ENCODE measurements at places on chromosomes 6 and 20. TPM values are rescaled to one million over a fixed set of nuclear protein-coding genes. Genes with fewer than 3 reads are reported as not detected.

DNA sequence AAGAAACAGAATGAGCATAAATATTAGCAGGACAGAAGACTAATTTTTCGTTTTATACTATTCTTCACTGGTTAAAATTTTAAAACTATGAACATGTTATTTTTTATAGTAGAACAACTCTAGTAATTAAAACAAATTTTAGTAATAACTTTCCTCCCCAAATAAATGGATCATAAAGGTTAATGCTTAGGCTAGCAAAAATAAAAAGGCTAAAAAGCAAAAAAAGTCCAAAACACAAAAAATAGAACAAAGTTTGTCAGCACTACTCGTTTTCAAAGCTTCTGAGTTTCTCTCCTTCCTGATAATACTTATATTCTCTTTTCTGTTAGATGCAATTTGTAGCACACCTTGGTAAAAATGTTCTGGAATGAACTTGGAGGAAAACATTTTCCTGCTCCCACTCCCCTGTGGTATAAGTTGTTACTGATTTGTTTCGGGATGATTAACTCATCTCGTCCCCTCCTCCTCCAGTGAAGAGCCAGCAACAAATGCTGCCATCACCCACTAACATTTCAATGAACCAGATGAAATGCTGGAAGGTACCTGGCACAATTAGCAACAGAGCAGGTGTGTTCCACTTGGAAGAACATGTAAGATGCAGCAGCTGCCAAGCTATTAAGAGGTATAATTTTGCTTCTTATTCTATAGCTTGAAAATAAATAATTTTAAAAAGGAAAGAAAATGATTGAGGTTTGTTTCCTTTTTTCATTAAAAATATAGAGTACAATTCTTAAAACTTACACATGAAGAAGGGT, 130.5 kb downstream of the MYB start:
- no peak for DNase-seq

GRCh38 chr6:12356431-12356830, 66.3 kb downstream of the EDN1 start:
- no peak for DNase-seq

MMP24 gene
- 0.88 TPM for total RNA-seq

GRCh38 chr6:12582421-12583110, 134.0 kb upstream of the PHACTR1 start:
- no peak for DNase-seq

DNA sequence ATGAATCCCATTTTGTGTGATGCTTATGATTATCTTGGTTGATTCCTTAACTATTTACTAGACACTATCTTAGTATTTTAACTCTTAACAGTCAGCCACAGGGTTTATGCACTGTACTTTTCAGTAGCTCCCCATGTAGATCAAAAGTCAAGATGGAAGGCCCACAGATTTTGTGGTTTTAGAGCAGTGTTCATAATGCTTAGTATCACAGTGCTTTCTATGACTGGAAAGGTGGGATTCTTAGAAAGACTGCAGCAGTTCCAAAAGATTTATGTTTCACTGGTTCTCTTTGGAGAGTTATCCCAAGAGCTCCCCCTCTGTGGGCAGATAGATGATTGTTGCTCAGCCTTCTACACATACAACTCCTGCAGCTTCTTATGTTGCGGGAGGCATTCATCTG, 34.5 kb downstream of the ANKRD6 start:
- no peak for DNase-seq

GRCh38 chr20:5973172-5973571, 22.7 kb downstream of the MCM8 start:
- peak; percentile 51 for DNase-seq

MUC22 gene
- total RNA-seq, result not detected

SLC17A3 gene
- total RNA-seq, result not detected

DNA sequence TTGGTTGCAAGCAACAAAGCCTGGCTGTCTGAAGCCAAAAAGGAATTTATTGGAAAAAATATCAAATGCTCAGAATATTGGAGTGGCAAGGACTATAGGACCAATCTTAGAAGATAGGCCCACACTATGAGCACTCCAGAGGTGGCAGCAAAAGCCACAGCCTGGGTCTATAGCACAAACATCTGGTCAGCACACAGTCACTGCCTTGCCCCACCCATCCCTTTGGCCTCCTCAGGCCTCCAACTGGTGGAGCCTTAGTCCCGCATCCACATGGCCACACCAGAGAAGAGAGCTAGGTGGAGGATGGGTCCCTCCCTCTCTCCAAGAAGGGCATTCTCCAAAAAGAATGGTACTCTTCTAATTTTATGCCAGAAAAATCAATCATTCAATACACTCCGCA, 14.0 kb downstream of the NUDT3 start:
- DNase-seq, result no peak

- DNase-seq, result peak; percentile 2
Measured at GRCh38 chr6:139932671-139933070, 558.2 kb upstream of the CITED2 start.

DNA sequence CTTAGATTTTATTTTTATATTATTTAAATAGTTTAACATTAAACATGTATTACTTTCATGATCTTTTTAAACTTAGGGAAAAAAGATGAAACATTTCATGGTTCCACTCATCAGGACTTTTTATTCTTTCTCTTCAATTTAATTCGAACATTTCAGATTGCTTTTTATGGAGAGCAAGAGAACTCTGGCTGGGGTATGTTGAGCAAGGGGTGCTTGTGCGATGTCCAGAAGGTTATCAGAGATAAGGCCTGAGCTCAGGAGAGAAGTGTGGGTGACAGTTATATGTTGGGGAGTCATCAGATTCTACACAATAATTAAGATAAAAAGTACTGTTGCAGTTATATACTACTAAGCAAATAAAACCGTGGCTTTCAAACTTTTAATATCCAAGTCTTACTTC, 37.5 kb downstream of the FKBP5 start:
- no peak for DNase-seq

DNA sequence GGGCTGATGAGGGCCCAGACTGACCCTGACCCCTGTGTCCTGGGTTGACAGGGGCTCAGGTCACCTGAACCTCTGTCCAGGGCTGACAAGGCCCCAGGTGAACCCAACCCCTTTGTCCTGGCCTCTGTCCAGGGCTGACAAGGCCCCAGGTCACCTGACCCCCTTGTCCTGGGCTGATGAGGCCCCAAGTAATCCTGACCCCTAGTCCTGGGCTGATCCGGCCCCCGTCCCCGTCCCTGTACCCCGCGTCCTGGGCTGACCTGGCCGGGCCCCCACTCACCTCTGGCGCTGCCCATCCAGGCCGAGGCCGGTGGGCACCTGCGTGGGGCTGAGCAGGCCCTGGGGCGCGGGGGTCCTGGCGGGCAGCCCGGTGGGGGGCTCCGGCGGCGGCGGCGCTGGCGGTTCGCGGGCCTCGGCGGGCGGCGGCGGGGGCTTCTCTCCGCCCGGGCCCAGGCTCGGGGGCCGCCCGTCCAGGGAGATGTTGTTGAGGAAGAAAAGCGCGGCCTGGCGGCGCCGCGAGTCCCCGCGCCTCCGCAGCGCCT, 379 bp downstream of the CABLES2 start:
- no peak for DNase-seq

DNA sequence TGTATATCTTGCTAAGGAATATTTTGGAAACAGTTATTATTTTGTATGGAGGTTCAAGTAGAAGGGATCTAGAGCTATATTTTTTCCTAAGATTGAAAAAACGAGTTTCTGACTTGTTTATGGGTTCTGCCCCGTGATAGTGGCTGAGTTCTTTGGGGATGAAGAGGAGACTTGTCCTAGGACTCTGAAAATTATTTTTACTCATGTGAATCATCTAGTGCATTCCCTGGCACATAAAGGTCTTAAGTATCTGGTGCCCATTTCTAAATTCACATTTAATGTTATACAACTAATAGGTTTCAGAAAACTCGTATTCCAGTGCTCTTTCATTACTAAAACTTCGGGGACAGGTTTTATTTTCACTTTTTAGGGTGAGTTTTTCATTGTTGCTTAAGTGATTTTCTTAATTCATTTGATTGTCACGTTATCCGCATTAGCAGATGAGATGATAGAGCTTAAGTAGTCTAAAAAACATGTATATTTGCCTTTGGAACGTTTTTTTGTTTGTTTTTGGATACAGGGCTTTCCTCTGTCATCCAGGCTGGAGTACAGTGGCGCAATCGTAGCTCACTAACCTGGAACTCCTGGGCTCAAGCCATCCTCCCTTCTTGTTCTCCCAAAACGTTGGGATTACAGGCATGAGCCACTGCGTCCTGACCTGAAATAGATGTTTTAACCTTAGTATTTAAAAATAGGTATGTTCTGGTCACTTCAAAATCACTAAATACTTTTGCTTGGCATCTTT, 2.1 kb downstream of the NFYA start:
- no peak for DNase-seq

PLCB4 gene
- 13.0 TPM for total RNA-seq

DNA sequence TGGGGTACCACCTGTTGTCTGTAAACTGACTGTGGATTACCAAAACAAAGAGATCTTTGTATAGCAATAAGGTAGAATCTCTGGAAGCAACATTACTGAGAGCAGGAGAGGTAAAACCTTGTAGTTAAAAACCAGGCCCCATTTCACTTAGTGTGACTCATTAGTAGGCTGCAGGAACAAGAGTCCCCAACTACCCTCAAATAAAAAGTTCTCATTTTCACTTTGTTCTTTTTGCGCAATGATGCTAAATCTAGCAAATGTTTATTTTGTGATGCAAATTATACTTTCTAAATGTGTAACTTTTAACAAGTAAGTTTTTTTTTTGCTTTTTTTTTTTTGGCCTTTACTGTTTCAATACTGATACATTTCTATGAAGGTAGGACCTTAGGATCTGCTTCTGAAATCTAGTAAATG, 67.1 kb downstream of the ESF1 start:
- no peak for DNase-seq

- no peak for DNase-seq
Measured at GRCh38 chr6:113671421-113671820, 185.7 kb upstream of the MARCKS start.

Measured in osteoblast (primary cell).